A549 treated with AZD2906 at 1 μM for 4 hours (cell line): ENCODE measurements at places on chromosomes 13 and 19. TPM values are rescaled to one million over a fixed set of nuclear protein-coding genes. Genes with fewer than 3 reads are reported as not detected.

Gene SIGLEC11
- 0.09 to 0.17 TPM (median 0.09 TPM) in 5 replicates for total RNA-seq

Gene STAP2
- 0.09 to 0.24 TPM in 2 of 5 replicates, not detected in the others for total RNA-seq

Gene VSIG10L
- 10.3 to 16.2 TPM (median 14.5 TPM) in 5 replicates for total RNA-seq

Gene CDADC1
- total RNA-seq = 7.6 to 8.7 TPM (median 8.5 TPM) in 5 replicates

Gene SIGLEC12
- not detected in 5 replicates for total RNA-seq

Gene ZNF582
- 0.91 to 1.1 TPM (median 1.0 TPM) in 5 replicates for total RNA-seq

Gene LINGO3
- 0.04 to 0.06 TPM (median 0.05 TPM) in 5 replicates for total RNA-seq

Gene PPM1N
- 6.2 to 9.9 TPM (median 6.9 TPM) in 5 replicates for total RNA-seq

Gene PSG7
- 0.06 to 0.11 TPM (median 0.08 TPM) in 3 of 5 replicates, not detected in the others for total RNA-seq

Gene ZNF177
- total RNA-seq = 0.30 to 0.76 TPM (median 0.55 TPM) in 5 replicates

Gene DIAPH3
- 6.2 to 8.8 TPM (median 7.6 TPM) in 5 replicates for total RNA-seq

Gene NCR1
- total RNA-seq = not detected in 5 replicates

Gene WDR62
- 21.3 to 28.1 TPM (median 25.4 TPM) in 5 replicates for total RNA-seq

Gene FFAR2
- 0.02 TPM in 1 of 5 replicates, not detected in the others for total RNA-seq

Gene MAST1
- 1.4 to 2.1 TPM (median 1.6 TPM) in 5 replicates for total RNA-seq

Gene KCNC3
- 0.96 to 1.5 TPM (median 1.5 TPM) in 5 replicates for total RNA-seq

Gene SYCN
- not detected in 5 replicates for total RNA-seq

Gene MCEMP1
- not detected in 5 replicates for total RNA-seq

Gene POLR1G
- 42.2 to 51.6 TPM (median 45.0 TPM) in 5 replicates for total RNA-seq
